ENCODE measurements at places on chromosomes 12 and 14.
A peak's percentile ranks its signal among the peaks of the same experiment; 100 is the strongest.

DNA sequence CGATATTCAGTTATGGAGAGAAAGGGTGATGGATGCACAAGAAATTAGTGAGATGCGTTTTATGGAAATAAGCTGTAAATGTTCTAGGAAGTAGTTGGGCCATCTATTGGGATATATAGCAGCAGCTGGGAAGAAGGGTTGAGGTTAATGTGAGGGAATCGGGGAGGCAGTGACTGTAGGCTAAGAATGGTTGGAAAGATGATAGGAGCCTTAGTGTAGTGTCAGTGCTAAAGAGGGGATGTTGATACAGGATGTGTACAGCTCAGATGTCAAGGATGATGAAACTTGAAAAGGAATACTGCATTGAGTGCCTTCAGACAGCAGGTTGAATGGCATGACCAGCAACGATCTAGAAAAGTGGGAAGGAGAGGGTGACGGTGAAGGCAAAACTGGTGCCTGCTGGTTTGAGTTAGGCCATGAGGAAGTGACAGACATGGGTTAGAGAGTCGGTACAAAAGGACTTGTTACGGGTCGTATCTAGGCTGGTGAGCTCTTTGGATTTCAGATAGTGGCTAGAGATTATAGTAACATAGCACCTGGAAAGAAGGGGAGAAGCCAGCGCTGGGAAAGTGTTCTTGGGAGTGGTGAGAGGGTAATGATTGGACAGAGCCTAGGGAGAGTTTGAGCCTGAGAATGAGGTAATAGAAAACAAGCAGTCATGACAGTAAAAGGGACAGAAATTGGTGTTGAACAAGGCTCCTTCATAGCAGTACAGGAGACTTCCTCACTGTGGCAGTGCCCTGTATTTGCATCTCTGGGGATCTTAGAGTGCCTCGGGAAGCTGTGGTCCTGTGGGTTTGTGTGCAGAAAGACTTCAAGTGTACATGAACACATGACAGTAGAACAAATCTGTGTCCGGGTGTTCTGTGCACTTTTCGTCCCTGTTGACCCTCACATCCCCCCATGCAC lies 9.6 kb downstream of the MARS1 start:
- DNase-seq, result no peak

DNA sequence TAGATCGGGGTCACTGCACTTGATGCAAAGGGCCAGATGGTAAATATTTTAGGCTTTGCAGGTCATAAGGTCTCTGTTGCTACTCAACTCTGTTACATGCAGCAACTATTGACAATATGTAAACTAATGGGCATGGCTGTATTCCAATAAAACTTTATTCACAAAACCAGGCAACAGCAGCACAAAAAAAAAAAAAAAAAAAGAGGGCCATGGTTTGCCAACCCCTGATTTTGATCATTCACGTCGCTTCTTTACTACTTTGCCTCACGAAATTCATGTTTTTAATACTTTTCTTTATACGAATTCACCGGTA lies 152.9 kb downstream of the RBM19 start:
- DNase-seq, result no peak

DNA sequence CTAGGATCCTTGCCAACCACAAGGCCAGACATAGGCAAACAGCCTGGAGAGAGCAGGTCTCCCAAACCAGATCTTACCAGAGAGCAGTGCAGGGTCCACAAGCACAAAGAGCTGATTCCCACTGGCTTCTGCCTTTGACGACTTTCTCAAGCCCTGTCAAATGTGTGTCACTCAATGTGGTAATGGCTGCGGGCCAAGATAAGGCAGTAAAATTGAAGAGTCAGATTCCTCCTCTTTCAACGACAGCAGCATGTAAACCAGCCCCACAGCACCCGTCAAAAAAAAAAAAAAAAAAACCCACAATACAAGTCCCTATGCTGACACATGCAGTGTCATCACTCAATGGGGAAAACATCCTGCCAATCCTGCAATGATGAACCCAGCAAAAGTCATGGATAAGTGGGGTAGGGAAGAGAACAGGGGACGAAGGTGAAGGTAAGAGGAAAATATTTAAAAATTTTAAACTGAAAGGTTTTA lies at the start of gene STON2:
TSS of gene STON2 (minus strand) at position 123 of the 477 bp plus-strand sequence. CDS start 1,942 bp downstream, outside the sequence.
- DNase-seq, result peak; percentile 89

DNA sequence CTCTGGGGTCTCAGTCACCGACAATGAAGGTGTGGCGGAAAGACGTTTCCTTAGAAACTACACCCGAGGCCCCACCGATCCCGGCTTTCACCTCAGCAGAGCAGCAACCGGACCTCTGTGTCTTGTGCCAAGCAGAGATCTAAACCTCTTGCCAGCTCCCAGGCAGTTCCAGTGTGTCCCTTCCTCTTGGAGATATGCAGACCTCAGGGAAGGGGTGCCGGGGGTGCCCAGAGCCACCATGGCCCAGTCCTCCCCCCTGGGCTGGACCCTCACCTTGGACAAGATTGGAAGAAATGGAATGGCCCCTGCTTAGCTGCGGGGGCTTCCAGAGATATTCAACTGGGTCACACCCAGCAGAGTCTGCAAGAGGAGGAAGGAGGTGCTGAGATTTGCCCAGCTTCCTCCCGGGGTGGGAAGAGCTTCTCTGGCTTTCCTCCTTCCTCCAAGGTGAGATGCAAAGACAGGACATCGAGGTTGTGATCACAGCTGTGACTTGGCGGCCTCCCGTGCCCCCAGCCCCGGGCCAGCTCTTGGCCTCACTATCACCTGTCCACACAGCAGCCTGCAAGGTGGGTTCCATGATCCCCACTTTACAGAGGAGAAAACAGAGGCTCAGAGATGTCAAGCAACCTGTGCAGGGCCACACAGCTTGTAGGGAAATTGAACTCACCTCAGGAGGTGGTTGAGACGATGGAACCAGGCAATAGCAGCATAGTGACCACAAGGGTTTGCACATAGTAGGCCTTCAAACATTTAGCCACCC lies 281.7 kb upstream of the RTL1 start:
- no peak for DNase-seq

GRCh38 chr12:3284405-3284804 lies 206.6 kb upstream of the PRMT8 start:
- no peak for DNase-seq

GRCh38 chr12:82627799-82628198 lies 58.9 kb upstream of the TMTC2 start:
- DNase-seq, result no peak

DNA sequence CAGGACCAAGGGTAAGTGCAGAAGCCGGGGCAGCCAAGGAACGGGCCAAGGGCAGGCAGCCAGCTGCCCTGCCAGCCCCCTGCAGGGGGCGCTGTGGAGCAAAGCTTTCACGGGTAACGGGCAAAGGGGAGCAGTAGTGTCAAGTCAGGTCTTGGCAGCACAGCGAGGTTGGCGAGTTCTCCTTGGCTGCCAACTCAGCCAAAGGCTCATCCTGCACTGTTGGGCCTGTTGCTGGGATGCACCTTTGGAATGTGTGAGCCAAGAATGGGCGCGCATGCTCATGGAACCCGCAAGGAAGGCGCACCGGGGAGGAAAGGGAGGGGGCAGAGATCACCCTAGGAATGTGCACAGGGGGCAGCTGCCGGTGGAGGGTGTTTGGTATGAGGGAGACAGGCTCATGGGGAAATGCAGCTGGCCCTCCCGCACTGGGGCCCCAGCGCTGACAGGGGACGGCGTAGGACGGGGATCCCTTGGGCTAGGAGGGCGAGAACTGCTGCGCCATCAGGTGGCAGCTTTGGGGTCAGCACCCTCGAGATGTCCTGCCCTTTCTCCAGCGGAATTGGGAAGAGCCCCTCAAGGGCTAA lies 138.0 kb downstream of the ASCL4 start:
- no peak for DNase-seq

- no peak for DNase-seq
These were observed 768.1 kb upstream of the LRFN5 start for GRCh38 chr14:40838601-40839000.

GRCh38 chr12:66379616-66380015 lies 77.3 kb downstream of the HELB start:
- DNase-seq, result no peak
